ENCODE measurements at places on chromosomes 7 and 10.

DNA sequence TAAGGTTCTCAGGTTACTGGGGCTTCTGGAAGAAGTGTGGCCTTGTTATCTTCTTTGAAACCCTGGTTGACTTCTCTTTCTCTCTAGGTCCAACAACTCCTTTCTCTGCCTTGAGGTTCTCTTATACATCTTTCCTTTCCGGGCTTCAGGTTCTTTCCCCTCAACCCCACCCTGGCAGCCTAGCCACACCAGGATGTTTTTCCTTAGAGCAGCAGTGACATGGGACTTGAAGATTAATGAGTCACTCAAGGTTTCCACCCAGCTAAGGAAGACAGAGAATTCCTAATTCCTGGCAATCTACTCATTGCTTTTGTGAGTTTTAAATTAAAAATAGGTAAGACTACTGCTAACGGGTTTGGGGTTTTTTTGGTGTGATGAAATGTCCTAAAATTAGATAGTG, 121.8 kb upstream of the HPS1 start:
- DNase-seq = no peak

DNA sequence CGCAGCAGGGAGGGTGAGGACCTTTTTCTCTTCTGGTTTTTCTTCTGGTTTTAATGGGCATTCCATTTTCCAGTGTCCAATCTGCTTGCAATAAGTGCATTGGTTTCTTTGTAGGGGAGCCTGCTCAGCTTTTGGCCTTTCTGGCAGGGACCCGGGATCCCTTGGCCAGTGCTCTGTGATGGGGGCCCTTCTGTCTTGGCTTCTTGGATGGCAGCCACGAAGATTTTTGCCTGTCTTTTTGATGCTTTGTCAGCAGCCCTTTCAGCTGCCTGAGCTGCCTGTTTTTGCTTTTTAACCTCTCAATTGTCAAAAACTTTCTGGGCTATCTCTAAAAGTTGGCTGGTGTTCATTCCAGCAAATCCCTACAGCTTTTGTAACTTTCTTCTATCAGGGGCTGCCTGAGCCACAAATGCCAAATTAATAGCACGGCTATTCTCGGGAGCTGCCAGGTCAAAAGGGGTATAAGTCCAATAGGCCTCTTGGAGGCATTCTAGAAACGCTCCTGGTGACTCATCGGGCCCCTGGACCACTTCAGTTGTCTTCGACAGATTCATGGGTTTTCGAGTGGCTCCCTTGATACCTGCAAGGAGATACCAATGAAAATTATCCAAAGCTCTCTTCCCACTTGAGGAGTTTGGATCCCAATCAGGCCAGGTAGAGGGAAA, 179.9 kb upstream of the MBL2 start:
- DNase-seq = no peak

DNA sequence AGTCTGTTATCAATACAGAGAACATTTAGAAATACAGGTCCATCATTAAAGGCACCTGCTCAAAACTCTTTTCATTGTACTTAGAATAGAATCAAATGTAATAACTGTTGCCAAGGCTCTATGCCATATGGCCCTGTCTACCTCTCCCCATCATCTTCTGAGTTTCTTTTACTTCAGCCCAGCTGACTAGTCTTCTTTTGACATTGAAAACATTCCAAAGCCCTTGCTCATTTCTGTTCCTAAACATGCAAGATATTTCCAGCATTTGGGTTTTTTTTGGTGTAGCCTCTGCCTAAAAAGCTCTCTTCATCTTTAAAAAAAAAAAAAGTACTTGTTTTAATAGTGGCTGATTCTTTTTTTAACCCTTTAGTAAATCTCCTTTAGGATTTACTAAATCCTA, 165.5 kb upstream of the SMIM30 start:
- DNase-seq = no peak

DNA sequence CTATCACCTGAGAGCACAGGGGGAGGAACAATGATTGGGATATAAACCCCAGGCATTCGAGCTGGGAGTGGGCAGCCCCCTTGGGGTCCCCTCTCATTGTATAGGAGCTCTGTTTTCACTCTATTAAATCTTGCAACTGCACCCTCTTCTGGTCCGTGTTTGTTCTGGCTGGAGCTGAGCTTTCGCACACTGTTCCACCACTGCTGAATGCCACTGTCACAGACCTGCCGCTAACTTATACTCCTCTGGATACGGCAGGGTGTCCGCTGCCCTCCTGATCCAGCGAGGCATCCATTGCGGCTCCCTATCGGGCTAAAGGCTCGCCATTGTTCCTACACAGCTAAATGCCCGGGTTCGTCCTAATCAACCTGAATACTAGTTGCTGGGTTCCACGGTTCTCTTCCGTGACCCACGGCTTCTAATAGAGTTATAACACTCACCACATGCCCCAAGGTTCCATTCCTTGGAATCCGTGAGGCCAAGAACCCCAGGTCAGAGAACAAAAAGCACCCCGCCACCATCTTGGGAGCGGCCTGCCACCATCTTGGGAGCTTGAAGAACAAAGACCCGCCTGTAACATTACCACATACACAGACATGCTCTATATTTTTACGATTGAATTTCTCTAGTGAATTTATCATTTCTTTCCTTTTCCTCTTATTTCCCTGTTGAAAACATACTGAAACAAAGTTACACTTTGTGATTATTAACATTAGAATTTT, 9.0 kb downstream of the ZWINT start:
- no peak for DNase-seq

GRCh38 chr10:533611-534010, 155.9 kb downstream of the DIP2C start:
- DNase-seq = no peak
